Activated CD8-positive, alpha-beta T cell treated with anti-CD3 and anti-CD28 coated beads for 36 hours (primary cell): ENCODE measurements at places on chromosomes 4 and X. TPM values are rescaled to one million over a fixed set of nuclear protein-coding genes. Genes with fewer than 3 reads are reported as not detected.

The DUX4 gene
- total RNA-seq: not detected

DNA sequence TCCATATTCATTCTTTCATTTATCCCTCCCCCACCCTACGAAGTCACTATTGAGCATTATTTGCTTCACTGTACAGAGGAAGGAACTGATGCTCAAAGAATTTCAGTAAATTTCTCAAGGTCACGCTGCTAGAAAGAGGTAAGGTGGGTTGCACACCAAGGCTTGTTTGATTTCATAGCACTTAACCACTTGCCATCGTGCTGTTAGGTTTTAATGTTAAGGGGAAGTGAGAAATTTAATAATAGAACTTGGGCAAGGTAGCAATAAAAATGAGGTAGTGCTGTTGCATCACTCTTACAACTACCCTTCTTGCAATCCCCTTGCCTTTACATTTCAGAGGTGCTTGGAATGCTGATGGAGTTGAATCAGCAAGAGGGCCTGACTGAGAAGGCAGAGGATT is 343.1 kb downstream of the MID1IP1 start:
- H3K27ac ChIP-seq: no peak overlapping the region
- H3K36me3 ChIP-seq: no peaks in the 10 kb centered on the region
- no peak overlapping the region for H3K4me3 ChIP-seq
- H3K4me1 ChIP-seq: no peaks in the 10 kb centered on the region

The CXCL6 gene
- total RNA-seq: not detected

DNA sequence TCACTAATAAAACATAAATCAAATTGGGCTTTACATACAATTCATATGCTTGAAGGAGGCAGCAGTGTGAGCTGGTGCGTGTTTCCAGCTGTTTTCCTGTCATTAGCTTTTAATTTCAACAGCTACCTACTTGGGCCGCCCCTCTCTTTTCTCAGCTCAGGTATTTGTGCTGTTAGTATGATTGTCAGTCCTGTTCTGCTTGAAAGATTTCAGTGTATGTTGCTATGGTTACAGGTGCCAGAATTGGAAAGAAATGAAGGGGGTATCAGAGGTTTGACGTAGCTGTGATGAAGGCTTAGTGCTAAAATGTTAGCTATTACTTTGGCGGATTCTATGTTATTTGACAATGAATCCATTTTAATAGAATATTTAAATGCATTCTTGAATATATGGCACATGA is 440.3 kb downstream of the ZIC3 start:
- no peaks in the 10 kb centered on the region for H3K4me1 ChIP-seq
- no peak for DNase-seq
- H3K36me3 ChIP-seq: no peaks in the 10 kb centered on the region
- no peak overlapping the region for H3K27ac ChIP-seq
- H3K27me3 ChIP-seq: no peaks in the 10 kb centered on the region

The GABRA4 gene
- not detected for total RNA-seq
